ENCODE measurements at places on chromosomes 2 and 18.

DNA sequence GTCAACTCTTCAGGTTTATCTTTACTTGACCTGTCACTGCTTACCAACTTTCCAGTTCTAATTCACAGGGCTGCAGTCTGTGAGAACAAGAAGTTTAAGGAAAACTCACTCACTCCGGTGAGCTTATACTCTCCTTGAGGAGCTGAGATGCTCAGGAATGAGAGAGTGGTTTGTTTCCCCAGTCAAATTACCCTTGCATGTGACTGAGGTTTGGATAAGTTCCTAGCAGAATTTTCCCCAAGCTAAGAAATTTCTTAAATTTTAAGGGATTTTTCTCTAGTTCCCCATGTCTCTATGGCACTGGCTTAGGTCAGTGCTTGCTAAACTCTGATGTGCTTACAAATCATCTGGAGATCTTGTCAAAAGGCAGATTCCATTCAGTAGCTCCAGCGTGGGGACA lies 12.8 kb upstream of the CCDC85A start:
- no peak for DNase-seq

- no peak for DNase-seq
These were observed 185.0 kb upstream of the PID1 start for GRCh38 chr2:229456091-229456490.

- DNase-seq = peak; percentile 80
These were observed at the start of gene DOCK10 for GRCh38 chr2:225041851-225042799. TSS of gene DOCK10 (minus strand) at chr2:225042468. CDS start at chr2:225042374, 94 bp downstream.

DNA sequence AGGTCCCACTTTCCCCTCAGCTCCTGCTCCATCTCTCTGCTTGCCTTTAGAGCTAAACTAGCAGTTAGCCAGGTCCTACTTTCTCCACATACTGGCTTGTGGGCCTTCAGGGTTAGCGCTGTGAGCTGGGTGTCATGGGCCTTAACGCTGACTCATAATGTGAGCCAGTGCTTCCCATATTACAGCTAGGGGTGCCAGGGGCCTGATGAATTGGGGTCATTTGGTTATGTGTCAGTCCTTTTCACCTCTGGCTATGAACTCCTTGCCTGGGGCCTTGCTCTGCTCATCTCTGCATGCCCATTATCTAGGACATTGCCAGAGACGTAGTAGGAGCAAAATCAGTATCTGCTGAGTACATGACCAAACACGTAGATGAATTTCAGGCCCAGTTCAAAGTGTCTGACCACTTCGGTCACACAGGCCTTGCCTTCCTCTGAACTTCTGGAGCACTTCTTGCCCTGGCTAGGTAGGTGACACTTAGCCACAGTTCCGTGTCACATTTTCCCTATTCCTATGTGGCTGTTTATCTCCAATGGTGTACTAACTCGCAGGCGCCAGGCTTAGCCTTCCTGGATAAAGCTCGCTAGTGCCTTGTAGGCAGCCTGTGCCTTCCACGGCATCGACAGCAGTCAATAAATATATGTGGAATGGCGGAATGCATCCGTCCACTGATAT lies 103.2 kb upstream of the SIX3 start:
- no peak for DNase-seq

GRCh38 chr2:168757223-168757622 lies 45.2 kb upstream of the NOSTRIN start:
- DNase-seq = no peak

GRCh38 chr18:39772155-39772919 lies 2182.7 kb upstream of the PIK3C3 start:
- DNase-seq = no peak

DNA sequence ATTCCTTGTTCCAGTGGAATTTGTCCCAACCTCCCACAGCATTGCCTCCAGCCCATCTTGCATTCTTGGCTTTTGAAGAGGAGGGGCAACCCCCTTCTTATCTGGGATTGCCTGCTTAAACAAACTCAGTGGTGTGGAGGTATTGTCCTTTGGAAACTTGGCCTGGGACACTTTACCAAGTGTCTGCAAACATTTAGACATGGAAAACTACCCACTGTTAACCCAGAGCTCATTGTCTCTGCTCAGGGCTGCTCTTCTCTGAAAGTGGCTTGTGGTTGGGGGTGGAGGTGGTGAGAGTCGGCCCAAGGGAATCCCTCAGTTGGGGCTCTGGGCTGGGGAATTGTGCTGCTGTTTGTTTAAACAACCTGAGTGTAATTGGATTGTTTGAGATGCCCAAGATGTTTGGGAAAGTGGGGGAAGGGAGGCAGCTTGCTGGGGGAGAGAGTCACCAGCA lies 178.3 kb upstream of the GATA6 start:
- no peak for DNase-seq

DNA sequence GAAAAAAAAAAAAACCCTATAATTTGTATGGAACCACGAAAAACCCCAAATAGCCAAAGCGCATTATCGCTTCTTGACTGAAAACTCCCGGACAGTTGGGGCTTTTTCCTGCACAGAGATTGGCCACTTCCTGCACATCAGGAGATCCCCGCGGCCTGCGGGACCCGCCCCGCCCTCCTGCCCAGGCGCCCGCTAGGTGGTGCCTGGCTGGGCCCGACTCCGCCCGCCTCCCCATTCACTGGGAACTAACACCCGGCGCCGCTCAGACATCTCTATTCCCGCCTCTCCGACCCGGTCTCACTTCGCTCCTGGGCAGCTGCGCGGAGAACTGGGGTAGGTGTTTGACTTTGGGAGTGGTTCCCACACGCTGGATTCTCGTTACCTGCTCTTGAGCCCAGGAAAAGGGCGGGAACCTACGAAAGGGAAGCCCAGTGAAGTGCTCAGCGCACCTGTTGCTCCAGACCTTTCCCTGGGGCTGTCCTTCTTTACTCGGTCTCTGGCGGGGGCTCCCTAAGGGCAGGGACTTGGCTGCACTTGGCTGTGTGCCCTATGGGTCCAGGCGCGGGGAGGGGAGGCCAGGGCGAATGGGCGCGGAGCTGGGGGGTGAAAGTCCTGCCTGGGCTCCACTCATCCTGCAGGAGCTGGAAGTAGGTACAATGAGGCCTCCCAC lies at the start of gene HMSD:
TSS of gene HMSD (plus strand) at position 234 of the 670 bp plus-strand sequence. CDS start 4,155 bp downstream, outside the sequence.
- no peak for DNase-seq

- no peak for DNase-seq
These were observed 252.5 kb upstream of the SP5 start for GRCh38 chr2:170462433-170463205.

DNA sequence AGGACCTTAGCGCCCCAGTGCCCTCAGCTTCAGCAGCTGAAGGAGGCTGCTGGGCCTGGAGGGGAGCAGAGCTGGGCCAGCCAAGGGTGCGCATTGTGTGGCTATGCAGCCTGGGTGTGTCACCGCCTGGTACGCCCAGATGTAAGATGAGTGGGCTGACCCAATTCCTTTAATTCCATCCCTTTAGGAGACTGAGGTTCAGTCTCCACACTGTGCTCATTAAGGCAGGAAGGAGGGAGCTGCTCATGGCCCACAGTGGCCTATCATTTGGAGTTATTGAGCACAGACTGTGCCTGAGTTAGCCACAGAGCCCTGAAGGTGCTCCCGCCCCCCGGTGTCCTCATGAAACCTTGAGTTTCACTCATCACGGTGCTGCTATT lies 194.1 kb upstream of the GLI2 start:
- DNase-seq = no peak

GRCh38 chr2:65198737-65199136 lies 28.9 kb upstream of the ACTR2 start:
- DNase-seq = no peak

DNA sequence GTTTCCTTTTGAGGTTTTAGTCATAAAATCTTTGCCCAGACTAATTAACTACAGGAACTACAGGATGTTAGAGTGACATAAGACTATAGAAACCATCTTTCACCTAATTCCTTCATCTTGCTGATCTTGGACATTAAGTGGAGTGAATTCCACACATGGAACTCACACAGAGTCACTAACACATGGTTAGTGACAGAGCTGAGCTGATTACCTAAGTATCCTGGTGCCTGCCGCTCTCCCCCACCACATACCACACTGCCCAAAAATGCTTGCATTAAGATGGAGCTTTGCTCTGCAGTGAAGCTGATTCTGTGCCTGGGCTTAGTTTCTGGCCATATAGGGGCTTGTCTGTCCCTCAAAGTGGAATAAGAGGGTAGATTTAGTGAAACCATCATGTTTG lies 332.9 kb upstream of the NT5C1B start:
- DNase-seq = no peak

DNA sequence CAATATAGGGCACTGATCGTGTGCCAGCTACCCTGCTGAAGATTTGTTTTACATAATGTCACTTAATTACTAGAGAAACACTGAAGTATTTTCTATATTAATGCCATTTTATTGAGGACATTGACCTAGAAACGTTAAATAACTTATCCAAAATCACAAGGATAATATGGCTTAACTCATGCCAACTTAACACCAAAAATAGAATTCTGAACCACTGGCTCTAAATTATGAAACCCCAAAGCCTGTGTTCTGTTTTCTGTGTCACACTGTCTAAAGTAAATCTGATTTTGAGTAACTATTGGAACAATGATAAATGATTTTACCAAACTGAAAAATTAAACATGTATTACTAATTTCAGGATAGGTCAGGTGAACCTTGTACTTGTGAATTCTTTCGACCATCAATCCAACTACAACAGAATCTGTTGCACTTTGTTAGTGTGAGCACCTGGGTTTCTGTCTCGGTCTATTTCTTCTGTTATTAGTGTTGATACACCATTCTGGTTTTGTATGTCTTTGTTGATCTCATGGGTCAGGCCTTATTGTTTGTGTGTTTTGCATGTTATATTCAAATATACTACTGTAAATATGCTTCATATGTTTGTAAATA lies 48.2 kb upstream of the CCDC141 start:
- DNase-seq = no peak

DNA sequence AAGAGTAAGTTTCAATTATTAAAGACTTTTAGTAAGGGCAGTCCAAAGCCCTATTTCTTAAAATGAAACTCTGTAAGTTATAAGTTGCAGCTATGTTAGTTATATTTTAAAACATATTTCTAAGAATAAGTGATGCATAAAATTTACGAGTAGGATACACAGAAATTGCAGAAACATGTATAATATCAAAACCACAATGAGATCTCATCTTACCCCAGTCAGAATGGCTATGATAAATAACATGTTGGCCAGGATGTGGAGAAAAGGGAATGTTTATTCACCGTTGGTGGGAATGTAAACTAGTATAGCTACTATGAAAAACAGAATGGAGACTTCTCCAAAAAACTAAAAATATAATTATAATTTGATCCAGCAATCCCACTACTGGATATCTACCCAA lies 201.2 kb downstream of the CBLN2 start:
- DNase-seq = no peak

DNA sequence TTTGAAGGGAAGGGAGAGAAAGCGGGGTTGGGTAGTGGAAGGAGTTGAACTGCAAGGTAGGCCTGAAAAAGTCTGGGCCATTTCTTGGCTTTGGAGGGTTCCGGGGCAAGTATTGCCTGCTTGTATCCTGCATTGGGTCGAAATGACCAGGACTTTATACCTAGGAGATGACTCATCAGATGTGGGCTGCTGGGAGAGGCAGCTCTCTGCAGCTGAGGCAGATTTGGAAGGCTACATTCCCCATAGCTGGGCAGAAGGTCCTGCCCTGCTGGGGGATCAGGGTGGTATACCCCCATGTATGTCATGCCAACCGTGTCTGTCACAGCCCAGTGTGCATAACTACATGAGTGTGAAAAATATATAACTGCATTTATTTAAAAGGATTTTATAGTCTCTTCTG lies 171.8 kb upstream of the SPRED2 start:
- no peak for DNase-seq

- DNase-seq = no peak
These were observed 166.3 kb upstream of the SKOR2 start for GRCh38 chr18:47417807-47418206.

GRCh38 chr2:22520369-22521288 lies 864.4 kb upstream of the KLHL29 start:
- DNase-seq = no peak

GRCh38 chr18:10798727-10799550 lies 273.1 kb downstream of the NAPG start:
- no peak for DNase-seq

GRCh38 chr2:181158427-181158826 lies 178.0 kb downstream of the UBE2E3 start:
- no peak for DNase-seq

- DNase-seq = no peak
These were observed 1.4 kb downstream of the OTOS start for GRCh38 chr2:240139011-240139441.

GRCh38 chr2:172455121-172455515 lies 27.7 kb downstream of the ITGA6 start:
- no peak for DNase-seq

DNA sequence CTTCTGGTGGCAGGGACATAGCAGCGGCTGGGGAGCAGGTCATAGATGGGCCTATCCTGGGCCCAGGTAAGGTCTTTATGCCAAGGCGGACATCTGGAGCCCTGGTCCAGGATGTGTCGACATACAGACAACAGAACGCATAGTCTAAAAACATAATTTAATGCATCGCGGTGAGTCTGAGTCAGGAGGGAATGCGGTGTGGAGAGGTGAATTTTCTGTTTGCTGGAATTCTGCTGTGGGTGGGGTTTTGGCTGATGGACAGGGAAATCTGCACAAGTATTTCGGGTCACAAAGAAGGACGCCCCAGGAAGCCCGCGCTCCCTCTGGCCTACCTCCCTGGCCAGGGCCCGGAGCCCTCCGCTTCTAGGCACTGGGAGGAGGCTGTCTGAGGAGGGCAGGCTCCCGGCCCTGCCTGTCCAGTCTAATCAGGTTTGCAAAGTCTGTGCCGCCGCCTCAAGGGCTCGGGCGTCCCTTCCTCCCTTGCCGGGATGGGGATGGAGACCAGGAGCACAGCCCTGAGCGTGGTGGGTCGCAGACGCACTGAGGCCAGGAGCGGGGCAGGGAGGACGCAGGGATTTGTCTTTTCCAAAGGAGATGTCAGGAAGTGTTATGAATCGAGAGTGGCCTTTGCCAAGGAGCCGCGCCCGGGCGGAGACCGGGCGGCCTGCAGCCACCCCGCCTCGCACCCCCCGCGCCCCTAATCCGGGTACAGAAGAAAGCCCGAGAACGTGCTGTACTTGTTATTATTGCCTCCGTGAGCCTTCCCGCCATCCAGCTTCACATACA lies 2.3 kb downstream of the C1QL2 start:
- DNase-seq = no peak

GRCh38 chr2:176818076-176818475 lies 394.5 kb upstream of the HNRNPA3 start:
- DNase-seq = no peak

- no peak for DNase-seq
These were observed 240.0 kb upstream of the NT5C1B start for GRCh38 chr2:18829251-18829902.
